Trophoblast cell (in vitro differentiated cells and primary cell): ENCODE measurements at places on chromosomes 16 and 17.

DNA sequence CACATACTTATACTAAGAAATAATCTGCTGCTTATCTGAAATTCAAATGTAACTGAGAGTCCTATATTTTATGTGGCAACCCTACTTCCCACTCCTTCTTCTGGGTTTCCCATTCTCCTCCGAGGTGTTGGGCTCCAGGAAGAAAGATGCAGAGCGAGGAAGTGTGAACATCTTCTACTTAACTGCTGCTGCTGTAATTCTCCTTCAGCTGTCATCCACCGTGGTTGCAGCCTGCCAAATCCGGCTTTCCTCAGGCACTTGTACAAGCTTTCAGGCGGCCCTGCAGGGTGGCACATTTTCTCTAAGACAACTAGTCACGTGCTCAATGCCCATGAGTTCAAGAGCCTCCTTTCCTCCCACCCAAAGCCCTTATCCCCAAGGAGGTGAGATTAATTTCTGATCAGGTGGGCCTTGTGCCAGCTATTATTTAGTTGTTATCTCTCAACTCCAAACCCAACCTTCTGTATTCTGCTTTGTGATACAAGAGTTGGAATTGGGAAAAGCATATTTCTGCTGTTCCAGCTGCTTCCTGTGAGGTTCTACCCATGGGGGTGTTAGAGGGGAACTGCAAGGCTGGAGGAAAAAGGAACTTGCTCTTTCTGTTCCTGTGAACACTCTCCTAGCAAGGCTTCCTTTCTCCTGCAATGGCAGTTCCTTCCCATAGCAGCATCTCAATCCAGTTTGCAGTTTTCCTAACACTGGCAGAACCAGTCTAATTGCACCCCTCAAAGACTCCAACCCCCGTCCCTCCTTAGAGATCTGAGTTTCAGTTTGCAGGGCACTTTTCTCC lies 67.6 kb upstream of the RBBP6 start:
- no peaks in the 10 kb centered on the region for H3K36me3 ChIP-seq
- H3K4me3 ChIP-seq, result no peak overlapping the region
- no peak for DNase-seq
- no peak overlapping the region for H3K27ac ChIP-seq
- H3K27me3 ChIP-seq, result no peaks in the 10 kb centered on the region

GRCh38 chr17:81016575-81016974 lies 18.4 kb upstream of the BAIAP2 start:
- peaks cover 6% of the 10 kb centered on the region for H3K36me3 ChIP-seq
- H3K27me3 ChIP-seq, result no peaks in the 10 kb centered on the region
- H3K4me1 ChIP-seq, result peaks cover 2% of the 10 kb centered on the region
- no peak overlapping the region for H3K27ac ChIP-seq
- H3K4me3 ChIP-seq, result no peak overlapping the region

GRCh38 chr16:28326881-28327610 lies 34.7 kb downstream of the SBK1 start:
- no peak overlapping the region for H3K27ac ChIP-seq
- no peaks in the 10 kb centered on the region for H3K27me3 ChIP-seq
- H3K36me3 ChIP-seq, result no peaks in the 10 kb centered on the region
- no peak overlapping the region for H3K4me3 ChIP-seq

- no peak overlapping the region for H3K4me3 ChIP-seq
- no peaks in the 10 kb centered on the region for H3K36me3 ChIP-seq
- H3K27me3 ChIP-seq, result no peaks in the 10 kb centered on the region
- H3K27ac ChIP-seq, result no peak overlapping the region
- no peak for DNase-seq
These were observed 871.6 kb upstream of the GOT2 start for GRCh38 chr16:59605706-59606105.

DNA sequence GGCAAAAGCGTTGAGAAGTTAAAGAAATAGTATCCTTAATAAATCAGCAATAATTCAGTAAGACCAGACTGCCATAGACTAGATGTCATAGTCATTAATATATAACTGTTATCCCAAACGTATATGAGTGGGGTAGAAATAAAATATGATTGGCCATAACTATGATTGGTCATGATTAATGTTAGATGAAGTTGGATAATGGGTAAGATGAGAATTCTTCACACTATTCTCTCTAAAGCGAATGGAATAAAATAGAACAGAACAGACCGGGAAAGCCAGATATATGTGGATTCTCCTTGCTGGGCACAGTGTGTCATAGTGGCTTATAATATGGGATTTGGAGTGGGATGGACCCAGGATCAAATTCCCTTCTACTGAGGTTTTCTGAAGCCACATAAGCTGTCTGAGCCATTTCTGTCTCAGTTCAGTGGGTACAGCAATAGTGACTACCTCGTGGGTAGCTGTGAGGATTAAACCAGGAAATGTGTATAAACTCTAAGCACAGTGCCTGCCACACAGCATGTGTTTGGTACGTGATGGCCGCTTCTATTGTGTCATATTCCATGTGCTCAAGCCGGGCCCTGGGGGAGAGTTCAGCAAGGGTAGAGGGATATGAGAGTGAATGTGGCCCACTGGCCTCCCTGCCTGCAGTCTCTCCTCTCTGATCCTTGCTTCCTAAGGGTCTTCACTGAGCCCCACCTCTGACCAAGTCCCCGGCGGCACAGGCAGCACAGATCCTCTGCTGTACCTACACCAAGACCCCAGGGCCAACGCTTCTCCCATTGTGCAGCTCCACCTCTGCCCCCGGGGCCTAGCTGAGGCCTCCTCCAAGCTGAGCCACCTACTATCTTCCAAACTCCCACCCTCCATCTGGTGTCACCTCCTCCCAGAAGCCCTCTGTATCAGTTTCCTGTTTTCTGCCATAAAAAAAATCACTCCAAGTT lies 3.7 kb downstream of the CETP start:
- no peak overlapping the region for H3K27ac ChIP-seq
- no peaks in the 10 kb centered on the region for H3K4me1 ChIP-seq
- no peaks in the 10 kb centered on the region for H3K36me3 ChIP-seq
- no peaks in the 10 kb centered on the region for H3K27me3 ChIP-seq
- no peak for DNase-seq

GRCh38 chr16:87603684-87604633 lies 1.7 kb downstream of the JPH3 start:
- H3K27ac ChIP-seq, result no peak overlapping the region
- H3K27me3 ChIP-seq, result peaks cover 21% of the 10 kb centered on the region
- no peak for DNase-seq

- H3K27ac ChIP-seq, result no peak overlapping the region
- H3K4me3 ChIP-seq, result no peak overlapping the region
- H3K4me1 ChIP-seq, result peaks cover 3% of the 10 kb centered on the region
- no peaks in the 10 kb centered on the region for H3K27me3 ChIP-seq
- H3K36me3 ChIP-seq, result peaks cover 9% of the 10 kb centered on the region
- no peak for DNase-seq
These were observed 1.6 kb downstream of the TMEM98 start for GRCh38 chr17:32929588-32929987.

DNA sequence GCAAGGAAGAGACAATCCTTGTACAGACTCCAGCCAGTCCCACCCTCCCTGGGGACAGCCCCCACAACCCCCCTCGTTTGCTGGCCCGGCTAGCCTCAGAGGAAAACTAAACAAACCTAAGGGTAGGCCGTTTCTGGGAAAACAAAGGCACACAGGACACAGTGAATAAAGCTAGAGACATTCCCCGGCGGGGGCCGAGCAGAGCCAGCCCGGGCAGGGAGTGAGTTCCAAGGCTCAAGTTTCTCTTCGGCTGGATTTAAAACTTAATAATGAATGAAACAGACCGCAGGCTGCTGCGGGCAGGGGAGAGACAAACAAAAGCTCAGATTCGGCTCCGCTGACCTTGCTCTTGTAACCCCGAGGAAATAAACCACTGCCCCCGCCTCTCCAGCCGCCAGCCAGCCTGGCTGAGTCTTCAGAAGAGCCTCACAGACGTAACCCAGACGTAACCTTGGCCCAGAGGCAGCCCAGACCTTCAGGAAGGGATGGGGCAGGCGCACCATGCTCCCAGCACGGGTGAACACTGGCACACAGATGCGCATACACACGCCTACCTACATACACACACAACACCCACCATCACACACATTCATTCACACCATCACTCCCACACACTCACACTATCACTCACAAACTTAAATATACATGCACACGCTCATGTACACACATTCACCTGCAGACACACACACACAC lies 216.0 kb downstream of the ZNF423 start:
- peaks cover 18% of the 10 kb centered on the region for H3K4me1 ChIP-seq
- no peak overlapping the region for H3K4me3 ChIP-seq

- H3K27ac ChIP-seq, result peak overlapping the region; percentile 31
- DNase-seq, result no peak
- no peaks in the 10 kb centered on the region for H3K4me1 ChIP-seq
- H3K36me3 ChIP-seq, result peaks cover 56% of the 10 kb centered on the region
- no peak overlapping the region for H3K4me3 ChIP-seq
These were observed 20.2 kb downstream of the HIGD1B start for GRCh38 chr17:44867841-44868240.

- no peaks in the 10 kb centered on the region for H3K36me3 ChIP-seq
- H3K4me3 ChIP-seq, result no peak overlapping the region
- H3K27ac ChIP-seq, result no peak overlapping the region
- DNase-seq, result no peak
These were observed 47.9 kb downstream of the MAPT start for GRCh38 chr17:45942284-45942683.

DNA sequence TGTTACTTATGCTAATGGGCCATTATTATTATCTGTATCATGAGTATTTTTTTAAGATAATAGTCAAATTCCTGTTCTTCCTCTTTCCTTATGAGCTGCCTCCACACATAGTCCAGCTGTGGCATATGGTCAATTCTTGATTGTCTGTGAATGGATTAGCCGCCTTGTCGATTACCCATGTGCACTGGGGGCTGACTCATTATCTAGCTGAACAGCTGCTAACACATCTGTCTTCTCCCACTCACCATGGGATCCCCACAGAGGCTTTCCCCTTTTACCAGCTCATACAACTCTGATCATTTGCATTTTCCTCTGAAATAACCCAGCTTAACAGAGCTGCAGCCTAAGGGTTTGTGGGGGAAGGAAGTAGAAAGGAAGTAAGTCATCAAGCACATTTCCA lies 915.0 kb downstream of the CDH11 start:
- H3K27me3 ChIP-seq, result no peaks in the 10 kb centered on the region
- H3K36me3 ChIP-seq, result no peaks in the 10 kb centered on the region
- DNase-seq, result no peak

GRCh38 chr16:75787440-75787839 lies 61.1 kb upstream of the CPHXL start:
- DNase-seq, result no peak
- no peaks in the 10 kb centered on the region for H3K36me3 ChIP-seq
- H3K27ac ChIP-seq, result no peak overlapping the region
- no peak overlapping the region for H3K4me3 ChIP-seq
- no peaks in the 10 kb centered on the region for H3K27me3 ChIP-seq
- no peaks in the 10 kb centered on the region for H3K4me1 ChIP-seq

GRCh38 chr16:75073545-75074303 lies 42.9 kb downstream of the LDHD start:
- no peak overlapping the region for H3K27ac ChIP-seq
- DNase-seq, result peak; percentile 55
- H3K4me3 ChIP-seq, result no peak overlapping the region
- no peaks in the 10 kb centered on the region for H3K27me3 ChIP-seq
- H3K36me3 ChIP-seq, result no peaks in the 10 kb centered on the region
- peaks cover 19% of the 10 kb centered on the region for H3K4me1 ChIP-seq
